ENCODE measurements at places on chromosomes 5 and 9.

DNA sequence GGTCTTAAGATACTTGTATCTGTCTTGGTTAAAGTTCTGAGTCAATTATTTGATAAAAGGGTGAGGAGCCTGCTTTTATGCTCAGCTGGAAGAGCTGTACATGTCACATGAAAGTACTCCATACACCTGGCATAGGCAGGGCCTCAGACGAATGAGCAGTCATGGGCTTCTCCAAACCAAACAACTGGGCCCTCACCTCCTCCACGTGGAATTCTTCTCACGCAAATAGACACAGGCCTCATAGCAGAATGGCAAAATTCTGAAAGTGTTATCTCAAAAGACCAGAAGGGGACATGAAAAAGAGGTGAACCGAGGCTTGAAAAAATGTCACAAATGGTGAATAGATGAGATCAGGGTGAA is 48.6 kb downstream of the FAM240B start:
- no peak for DNase-seq

GRCh38 chr5:73183000-73183399 is 10.0 kb downstream of the TMEM174 start:
- DNase-seq, result no peak

GRCh38 chr5:151134228-151134627 is 23.4 kb downstream of the ANXA6 start:
- DNase-seq, result no peak

DNA sequence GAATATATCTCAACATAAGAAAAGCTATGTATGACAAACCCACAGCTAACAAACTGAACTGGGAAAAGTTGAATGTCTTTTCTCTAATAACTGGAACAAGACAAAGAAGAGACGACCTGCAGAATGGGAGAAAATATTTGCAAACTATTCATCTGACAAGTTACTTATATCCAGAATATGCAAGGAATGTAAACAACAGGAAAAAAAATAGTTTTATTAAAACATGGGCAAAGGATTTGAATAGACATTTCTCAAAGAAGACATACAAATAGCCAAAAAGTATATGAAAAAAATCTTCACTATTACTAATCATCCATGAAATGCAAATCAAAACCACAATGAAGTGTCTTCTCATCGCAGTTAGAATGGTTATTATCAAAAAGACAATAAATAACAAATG is 181.7 kb upstream of the TLX3 start:
- no peak for DNase-seq

DNA sequence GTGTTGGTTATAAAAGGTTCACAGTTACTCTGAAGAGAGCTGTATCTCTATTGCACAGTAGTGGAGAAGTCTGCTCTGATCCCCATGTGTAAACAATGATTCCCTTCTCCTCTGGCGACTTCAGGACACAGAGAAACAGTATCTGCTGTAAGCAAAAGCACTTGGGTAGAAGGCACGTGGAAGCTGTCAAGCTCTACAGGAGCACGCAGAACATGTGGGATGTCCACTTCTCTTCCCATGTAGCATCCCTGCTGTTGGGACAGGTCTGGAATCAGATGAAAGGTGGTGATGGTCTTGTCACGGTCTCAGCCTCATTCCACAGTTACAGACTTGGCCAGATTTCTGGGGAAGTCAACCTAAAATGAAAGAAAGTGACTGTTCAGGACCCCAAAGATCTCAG is 9.4 kb upstream of the MAPK9 start:
- no peak for DNase-seq

DNA sequence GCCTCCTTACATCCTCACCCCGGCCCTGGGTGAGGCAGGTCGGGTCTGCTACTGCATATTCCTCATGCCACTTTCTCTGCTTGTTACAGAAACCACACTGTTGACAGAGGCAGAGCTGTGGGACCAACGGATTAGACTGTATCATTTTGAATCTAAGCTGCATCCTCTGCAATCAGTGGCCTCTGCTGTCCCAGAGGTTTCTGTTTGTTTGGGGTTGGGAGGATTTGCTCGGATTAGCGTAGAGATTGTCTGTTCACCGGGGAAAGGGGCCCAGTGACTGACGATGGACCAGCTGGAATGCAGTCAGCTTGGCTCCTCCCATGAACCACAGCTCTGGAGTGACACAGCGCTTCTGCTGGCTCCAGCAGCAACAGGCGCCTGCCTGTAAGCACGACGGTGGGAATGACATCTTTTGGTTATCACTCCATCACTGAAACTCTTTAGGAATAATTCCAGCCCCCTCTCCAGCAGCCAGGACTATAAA is 37.3 kb upstream of the ADRA1B start:
- peak; percentile 81 for DNase-seq

DNA sequence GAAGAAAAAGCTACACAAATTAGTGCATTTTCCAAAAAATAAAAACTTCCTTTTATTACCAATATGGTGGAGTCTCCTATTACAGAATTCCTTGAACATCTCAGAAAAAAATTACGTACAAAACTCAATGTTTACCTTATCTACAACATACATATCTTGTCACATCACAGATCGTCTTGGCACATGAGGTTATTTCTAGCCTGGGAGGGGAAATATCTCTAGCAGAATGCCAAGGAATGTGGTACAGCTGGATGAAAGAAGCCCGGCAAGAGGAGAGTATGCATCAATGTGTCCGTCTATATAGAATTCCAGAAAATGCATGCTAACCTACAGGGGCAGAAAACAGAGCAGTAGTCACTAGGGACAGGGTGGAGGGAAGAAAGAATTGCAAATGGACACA is 443.8 kb downstream of the ZSWIM6 start:
- no peak for DNase-seq

DNA sequence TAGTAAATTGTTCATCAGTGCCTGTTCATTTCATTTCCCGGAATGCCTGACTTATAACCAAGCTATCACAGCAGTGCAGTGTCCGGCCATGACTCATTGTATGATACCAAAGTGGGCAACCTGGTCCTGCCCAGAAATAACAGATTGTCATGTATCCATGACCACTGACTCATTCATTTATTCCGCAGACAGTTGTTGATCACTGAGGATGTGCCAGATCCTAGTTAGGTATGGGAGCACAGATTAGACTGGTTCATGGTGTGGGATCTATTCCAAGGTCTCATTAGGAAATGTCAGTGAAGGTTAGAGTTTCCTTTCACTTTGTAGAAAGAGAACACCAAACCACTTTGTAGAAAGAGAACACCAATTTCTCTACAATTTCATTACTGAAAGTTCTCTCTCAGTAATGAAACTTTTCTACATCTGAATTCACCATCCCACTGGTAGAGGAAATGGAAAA is 8.7 kb downstream of the NREP start:
- peak; percentile 98 for DNase-seq

All from kidney tubule cell (primary cell).